ENCODE measurements at places on chromosomes 2 and 18.

DNA sequence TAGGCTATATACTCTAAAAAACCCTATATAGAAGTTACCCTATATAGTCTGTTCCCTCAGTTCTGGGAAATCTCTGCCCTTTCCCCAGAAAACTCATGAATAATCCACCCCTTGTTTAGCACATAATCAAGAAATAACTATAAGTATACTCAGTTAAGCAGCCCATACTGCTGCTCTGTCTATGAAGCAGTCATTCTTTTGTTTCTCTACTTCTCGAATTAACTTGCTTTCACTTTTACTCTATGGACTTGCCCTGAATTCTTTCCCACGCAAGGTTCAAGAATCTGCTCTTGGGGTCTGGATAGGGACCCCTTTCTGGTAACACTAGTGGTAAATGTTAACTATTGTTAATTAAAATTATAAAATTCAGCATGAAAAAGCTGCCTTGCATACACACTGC lies 17.4 kb upstream of the AP1S3 start:
- no peak for DNase-seq

- DNase-seq = peak; percentile 15
Measured at GRCh38 chr18:58863539-58864145, 1.0 kb upstream of the ZNF532 start.

DNA sequence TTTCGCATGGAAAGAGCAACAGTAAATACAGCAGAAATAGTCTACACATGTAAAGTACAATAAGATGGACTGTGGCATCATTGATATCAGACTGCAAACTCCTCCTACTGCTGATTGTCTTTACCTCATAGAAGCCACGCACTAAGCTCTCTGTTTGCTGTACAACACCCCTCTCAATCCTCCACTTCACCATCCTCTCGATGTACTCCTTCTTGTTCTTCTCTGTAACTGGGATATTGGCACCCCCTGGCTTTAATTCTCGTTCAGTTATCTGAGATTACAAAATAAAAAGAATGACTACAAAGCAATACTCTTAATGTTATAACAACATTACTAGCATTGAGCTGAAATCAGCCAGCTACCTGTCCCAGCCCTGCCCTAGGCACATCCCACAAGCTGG lies 49.3 kb upstream of the STK17B start:
- no peak for DNase-seq

DNA sequence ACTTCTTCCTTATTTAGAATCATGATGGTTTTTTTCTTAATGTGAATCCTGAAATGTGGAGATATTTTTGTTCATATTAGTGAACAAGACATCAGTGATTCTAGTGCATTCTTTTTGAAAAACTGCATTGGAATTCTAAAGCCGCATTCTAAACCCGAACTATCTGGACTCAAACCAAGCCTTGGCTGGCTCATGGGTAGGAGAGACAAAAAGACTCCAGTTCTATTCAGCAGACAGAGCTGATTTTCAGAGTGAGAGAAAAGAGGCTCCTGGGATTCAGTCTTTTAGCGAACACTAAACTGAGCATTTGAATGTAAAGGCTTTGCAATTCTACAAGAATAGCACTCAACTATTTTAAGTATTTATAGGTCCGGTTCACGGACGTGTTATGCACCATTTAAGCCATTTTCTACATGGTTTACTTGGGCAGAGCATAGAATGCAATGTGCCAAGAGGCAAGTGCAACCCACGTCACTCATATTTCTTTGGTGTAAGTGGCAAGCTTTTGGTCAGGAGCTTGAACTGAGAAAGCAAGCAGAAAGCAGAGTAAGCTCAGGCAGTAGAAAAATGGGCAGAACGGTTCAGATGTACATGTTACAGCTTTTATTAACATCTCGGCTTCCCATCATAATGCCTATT lies 227.3 kb upstream of the RAB12 start:
- DNase-seq = no peak

GRCh38 chr18:73690222-73690621 lies 457.4 kb downstream of the FBXO15 start:
- DNase-seq = no peak

GRCh38 chr2:144858211-144858610 lies 338.3 kb upstream of the ZEB2 start:
- no peak for DNase-seq

DNA sequence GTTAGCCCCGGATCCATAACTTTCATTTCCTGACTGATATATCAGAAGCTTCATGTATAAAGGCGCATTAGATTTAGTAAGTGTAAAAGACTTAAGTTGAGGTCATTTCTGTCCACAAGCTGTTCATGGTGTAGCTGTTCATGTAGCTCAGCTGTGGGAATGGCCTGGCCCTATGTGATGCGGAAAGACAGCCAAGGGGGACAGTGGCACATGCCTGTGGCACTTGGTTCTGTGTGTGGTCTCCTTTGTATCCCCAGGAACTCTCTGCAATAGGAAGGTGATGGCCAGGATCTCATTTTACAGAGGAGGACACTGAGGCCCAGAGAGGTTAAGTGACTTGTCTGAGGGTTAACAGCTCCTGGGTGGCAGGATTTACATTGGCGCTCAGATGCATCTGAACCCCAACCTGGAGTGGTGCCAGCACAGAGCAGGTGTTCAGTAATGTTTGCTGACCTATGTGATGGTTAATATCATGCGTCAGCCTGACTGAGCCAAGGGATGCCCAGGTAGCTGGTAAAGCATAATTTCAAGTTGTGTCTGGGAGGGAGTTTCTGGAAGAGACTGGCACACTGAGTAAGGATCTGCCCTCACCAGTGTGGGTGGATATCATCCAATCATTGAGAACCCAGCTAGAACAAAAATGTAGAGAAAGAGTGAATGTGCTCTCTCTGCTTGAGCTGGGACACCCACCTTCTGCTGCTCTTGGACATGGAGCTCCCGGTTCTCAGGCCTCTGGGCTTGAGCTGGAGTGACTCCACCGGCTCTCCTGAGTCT lies 25.4 kb downstream of the HPCAL1 start:
- DNase-seq = no peak

GRCh38 chr2:132665401-132666140 lies 4.4 kb downstream of the LYPD1 start:
- DNase-seq = no peak

DNA sequence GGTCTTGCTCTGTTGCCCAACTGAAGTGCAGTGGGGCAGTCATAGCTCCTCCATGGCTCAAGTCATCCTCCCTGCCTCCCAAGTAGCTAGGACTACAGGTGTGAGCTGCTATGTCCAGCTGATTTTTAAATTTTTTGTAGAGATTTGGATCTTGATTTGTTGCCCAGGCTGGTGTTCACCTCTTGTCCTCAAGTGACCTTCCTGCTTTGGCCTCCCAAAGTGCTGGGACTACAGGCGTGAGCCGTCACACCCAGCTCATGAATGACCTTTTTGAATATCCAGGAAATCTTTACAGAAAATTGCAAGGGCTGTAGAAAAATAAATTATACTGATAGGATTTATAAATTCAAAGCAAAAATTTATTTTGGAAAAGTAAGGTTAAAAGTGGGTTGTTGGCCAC lies 17.4 kb downstream of the ACTR3 start:
- DNase-seq = no peak

- no peak for DNase-seq
Measured at GRCh38 chr2:104890685-104891069, 36.8 kb downstream of the POU3F3 start.

DNA sequence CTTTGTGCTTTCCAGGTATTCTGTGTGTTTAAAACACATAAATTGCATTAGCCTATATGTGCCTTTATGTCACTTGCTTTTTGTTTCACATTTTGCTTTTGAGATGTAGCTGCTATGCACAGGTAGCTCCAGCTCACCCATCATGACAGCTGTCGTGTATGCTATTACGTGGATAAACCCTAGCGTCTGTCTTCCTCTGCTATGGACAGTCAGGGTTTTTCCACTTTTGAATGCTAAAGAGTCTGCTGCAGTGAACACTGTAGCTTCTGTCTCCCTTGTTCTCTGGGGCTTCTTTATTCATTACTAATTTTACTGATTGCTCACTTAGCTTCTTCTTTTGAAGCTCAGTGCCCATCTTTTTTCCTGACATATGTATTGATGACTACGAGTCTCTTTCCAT lies 24.7 kb upstream of the MBP start:
- no peak for DNase-seq

DNA sequence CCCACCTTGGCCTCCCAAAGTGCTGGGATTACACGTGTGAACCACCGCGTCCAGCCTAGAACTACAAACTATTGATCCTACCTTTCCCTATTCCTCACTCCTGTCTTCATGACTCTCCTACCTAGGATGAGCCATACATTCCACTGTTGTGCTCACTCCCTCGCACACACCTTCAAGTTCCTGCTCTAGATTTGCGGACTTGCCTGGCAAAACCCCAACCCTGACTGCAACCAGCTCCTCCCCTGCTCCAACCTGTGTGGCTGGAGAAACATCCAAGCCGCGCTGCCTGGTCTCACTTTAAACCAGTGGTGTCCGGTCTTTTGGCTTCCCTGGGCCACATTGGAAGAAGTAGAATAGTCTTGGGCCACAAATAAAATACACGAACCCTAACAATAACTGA lies 5.0 kb upstream of the DNPEP start:
- DNase-seq = no peak

GRCh38 chr2:84781942-84782716 lies 98.8 kb downstream of the TRABD2A start:
- DNase-seq = peak; percentile 74

DNA sequence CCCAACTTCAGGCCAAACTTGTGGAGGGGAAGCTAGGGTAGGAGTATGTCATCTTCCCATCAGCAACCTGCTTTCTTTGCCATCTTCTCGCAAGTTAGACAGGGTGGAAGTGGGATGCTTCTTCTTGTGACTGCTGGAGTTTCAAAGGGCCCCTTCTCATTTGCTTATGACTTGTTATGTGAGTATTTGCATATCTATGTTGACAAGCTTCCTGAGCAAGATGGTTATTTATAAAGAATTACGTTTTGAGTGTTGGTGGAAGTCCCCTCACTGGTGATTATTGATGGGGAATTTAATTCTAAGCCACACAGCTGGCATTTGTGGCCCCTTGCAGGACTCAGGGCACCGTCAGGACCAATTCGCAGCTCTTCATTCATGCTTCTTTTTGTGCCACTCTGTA lies 791.0 kb downstream of the LRRTM4 start:
- no peak for DNase-seq

DNA sequence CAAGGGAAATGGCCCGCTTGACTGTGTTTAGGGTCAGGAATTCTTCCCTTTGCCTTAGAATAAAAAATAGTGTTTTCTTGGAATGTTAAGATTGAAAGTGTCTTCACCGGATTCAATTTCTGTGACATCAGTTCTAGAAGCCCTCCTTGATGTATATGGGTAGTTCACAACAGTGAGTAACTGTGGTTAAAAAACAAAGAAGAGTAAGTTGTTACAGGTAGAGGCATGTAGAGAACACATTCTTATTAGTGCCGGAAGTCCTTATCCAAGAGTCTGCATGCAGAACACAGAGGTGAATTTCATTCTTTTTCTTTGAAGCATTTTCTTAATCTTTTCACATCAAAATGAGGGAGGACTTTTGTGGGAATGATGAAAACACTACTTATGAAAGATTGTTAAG lies 105.5 kb downstream of the FMNL2 start:
- DNase-seq = no peak

DNA sequence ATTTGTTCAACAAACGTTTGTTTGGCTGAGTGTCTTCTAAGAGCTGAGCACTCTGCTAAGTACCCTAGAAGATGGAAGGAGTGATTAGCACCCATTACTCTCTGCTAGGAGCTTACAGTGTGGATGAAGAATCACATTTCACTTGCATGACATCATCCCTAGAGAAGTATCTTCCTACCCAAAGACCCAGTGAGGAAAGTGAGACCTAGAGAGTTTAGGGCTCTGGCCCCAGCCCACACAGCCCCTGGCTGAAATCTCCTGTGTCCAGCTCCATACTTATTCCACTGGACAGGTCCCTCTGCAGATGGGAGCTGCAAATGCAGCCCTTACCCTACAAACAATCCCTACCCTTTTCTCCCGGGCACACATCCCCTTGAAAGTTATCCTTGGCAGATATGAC lies 26.8 kb upstream of the EPAS1 start:
- DNase-seq = no peak

- DNase-seq = no peak
Measured at GRCh38 chr2:241937297-241937696, 67.8 kb downstream of the RTP5 start.

DNA sequence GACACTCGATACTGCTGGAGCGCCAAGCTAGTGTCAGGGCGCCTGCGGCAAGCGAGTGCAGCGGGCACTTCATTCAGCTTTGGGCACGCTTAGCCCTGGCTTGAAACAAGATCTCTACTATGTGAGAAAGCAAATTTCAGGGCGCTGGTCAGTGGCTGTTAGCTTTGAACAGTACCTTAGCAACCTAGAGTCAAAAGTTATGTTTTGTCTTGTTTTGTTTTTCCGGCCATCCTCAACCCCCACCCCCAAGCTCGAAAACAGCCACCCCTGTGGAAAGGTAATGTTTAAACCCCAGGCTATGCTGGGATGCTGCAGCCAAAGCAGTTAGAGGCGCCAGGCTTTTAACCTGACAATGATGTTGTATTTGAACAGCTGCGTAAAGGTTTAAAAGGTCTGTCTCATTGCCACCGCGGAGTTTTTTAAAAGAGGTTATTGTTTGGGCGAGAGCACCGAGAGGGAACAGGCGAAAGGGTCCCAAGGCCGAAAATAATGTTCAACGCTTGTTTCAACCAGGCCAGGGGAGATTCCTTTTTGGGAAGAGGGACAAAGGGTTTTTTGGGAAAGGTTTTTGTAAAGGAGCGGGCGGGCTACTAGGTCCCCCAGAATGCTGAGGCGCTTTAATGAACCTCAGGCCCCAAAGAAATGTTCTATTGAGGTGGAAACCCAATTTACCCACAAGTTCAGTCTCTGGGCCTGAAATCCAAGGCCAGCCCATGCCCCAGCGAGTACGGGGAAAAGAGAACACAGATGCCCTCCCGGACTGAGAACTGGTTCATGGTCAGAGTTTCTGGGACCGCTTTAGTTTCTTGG lies 2.3 kb upstream of the HOXD10 start:
- no peak for DNase-seq

DNA sequence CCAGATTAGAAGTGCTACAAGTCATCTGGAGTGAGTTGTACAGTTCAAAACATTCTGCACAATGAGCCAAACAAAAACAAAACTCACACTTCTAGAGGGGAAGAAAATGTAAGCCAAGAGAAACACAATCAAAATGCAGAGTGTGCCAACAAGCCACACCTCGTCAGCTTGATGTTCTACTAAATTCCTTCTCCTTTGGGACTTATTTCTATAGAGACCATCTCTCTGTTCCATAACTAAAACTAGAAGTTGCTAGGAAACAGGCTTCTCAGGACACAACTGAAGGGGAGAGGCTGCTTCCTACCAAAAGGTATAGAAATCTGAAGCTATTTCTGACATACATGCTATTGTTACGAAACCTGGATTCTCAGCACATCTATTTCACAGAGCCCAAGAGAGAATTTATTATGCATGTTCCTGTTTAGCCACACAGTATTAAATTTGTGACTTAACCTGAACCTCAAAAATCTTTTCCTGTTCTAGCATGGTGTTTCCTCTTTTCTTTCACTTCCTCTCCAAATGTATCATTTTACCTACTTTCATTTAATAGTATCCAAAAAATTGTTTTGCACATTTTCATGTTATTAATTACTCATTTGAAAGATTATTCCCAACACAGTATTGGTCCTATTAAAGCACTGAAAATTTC lies 211.4 kb upstream of the CCDC150 start:
- no peak for DNase-seq
